ENCODE measurements at places on chromosomes 3 and 15. TPM values are rescaled to one million over a fixed set of nuclear protein-coding genes. Genes with fewer than 3 reads are reported as not detected.

ILDR1 gene
- polyA plus RNA-seq = 3.0 TPM

POLQ gene
- polyA plus RNA-seq = 0.04 TPM

ZNF662 gene
- 5.4 TPM for polyA plus RNA-seq

UNC13C gene
- under 0.01 TPM for polyA plus RNA-seq

KNG1 gene
- 0.14 TPM for polyA plus RNA-seq

ABHD2 gene
- polyA plus RNA-seq = 16.2 TPM

CLDN18 gene
- polyA plus RNA-seq = 0.05 TPM

CRYGS gene
- 16.6 TPM for polyA plus RNA-seq

ULK3 gene
- 83.5 TPM for polyA plus RNA-seq

NEK4 gene
- 5.0 TPM for polyA plus RNA-seq
